ENCODE measurements at places on chromosomes 4 and X. TPM values are rescaled to one million over a fixed set of nuclear protein-coding genes. Genes with fewer than 3 reads are reported as not detected.

The TNIP3 gene
- 1.2 TPM for total RNA-seq

The FAM114A1 gene
- 117 TPM for total RNA-seq

The KLHL4 gene
- total RNA-seq: 34.6 TPM

The TAF7L gene
- 1.2 TPM for total RNA-seq

DNA sequence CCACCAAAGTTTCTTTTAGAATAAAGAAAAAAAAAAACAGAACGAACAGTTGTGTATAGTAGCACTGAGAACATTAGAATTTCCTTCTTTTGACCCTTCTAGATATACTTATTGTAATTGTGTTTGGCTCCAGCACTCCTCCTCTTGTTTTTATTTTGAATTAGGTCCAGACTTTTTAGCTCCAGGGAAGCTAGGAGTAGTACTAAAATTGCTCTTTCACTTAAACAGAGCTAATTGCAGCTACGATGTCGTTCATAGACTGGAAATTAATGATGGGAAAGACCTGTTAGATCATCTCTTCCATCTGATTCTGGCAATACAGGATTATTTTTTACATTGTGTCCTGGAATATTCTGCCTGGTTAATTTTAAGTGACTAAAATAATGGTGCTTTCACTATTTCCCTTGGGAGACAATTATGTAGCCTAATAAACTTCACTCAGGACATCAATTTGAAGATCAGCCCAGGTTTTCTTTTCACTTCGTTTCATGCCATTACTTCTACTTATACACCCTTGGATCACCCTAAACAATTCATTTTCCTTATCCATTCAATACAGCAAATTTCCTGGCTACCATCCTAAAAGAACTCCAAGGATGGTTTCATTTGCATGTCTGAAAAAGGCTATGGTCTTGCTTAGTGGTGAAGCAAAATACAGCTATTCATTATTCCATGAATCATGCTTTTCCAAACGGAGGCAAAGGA, 480.8 kb upstream of the TECRL start:
- no peak for DNase-seq

DNA sequence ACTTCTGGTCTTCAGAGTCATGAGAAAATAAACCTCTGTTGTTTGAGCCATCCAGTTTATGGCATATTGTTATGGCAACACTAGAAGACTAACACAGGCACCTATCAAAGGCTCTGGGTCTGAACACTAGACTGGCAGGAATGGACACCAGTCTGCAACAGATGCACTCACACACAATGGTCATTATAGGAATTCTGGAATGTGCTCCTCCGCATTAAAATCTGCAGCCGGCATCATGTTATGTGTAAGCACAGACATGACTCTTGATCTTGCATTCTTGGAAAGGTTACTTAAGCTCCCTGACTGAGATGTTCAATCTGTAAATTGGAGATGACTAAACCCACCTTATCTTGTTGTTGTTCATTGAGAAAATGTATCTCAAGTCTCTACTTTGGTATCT, 112.3 kb upstream of the ZNF518B start:
- DNase-seq: no peak

DNA sequence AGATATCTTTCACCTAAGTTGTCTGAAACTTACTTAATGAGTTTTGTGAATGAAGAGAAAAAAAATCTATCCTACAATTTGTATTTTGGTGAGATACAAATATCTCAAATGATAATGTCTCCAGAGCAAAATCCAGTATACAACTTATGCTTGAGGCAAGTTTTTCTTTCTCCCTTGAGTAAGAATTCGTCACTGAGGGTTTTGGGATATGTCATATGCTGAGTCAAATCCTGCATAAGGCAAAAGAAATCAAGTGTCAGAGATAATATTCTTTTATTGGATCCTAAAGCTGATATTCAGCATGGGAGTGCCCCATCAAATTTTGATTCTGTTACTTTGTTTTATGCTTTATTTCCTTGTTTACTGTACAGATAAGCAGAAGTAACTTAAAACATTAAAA, 1308.6 kb downstream of the ARAP2 start:
- no peak for DNase-seq

GRCh38 chr4:169744601-169745000, 13.1 kb downstream of the HPF1 start:
- no peak for DNase-seq

Data from pulmonary artery endothelial cell (primary cell).